Adipocyte (in vitro differentiated cells): ENCODE measurements at places on chromosomes 12 and 14.
A peak's percentile ranks its signal among the peaks of the same experiment; 100 is the strongest.

DNA sequence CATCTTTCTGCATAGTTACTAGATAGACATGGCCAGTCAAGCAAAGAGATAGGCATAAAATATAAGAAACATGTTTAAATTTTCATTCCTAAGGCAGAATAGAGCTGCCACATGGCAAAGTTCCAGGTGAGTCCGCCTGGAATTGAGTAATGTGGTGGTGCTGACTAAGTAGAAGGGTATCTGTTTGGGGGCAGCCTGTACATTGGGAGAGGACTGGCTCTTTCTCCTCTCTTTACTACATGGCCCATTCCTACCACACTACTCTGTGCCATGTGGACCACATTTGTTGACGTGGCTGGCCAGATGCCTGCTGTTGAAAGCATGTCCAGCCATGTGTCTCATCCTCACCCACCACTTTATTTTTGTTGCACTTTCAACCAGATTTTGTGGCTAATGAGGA lies 354.0 kb downstream of the ETNK1 start:
- DNase-seq: peak; percentile 72

GRCh38 chr12:56437430-56438176 lies 11.6 kb downstream of the TIMELESS start:
- DNase-seq: no peak

DNA sequence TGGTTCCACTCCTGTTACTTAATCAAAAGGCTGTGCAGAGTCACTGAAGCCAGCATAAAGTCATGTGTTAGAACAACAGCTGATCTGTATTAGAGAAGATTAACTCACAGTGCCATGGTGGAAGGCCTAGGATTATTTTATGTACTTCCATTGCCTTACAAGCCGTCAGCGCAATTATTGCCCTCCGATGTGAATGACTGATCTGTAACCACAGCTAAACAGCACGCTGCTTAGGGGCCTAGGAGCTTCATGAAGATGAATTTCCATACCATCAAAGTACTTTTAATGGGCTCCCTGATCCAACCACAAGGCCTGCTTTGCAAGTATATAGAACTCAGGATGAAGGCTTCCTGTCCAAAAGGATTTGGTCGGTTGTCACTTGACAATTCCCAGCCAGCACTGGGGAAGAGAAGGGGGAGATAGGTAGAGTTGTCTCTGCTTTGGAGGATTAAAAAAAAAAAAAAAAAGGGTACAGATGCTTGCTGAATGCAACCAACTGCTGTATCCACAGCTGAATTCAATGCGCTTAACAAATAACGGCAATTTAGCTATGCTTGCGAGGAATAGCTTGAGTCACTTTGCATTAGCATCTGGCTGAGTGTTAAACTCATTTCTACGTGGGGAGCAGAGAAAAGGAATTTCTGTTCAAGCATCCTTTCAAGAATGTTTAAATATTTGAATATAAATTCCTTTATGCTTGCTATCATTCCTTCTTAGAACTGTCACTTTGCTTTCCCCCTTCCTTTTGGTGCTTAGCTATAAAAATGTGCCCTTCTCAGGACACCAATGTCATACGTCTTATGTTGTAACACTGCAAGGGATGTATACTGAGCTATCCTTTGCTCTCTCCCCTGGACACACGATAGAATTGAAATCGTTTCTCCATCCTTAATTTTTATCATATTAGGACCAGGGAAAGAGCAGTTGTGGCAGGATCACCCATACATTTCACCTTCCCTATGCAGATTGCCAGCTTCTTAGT lies 387.8 kb downstream of the SOX5 start:
- no peak for DNase-seq

- no peak for DNase-seq
These were observed 24.9 kb downstream of the SNRNP35 start for GRCh38 chr12:123482876-123483275.

GRCh38 chr14:69587389-69587788 lies 12.7 kb upstream of the CCDC177 start:
- DNase-seq: no peak

- no peak for DNase-seq
These were observed 27.5 kb downstream of the A2ML1 start for GRCh38 chr12:8849876-8850275.

DNA sequence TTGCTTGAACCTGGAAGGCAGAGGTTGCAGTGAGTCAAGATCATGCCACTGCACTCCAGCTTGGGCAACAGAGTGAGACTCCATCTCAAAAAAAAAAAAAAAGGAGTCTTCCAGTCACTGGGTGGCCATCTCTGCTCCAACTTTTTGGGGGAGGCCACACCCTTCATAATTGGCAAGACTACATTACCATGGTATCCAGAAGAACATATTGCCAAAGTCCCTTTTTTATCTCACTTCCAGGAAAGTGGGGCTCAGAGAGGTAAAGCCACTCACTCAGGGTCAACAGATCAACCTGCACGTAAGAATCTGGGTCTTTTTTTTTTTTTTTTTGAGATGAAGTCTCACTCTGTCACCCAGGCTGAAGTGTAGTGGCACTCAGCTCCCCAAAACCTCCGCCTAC lies 5.0 kb upstream of the CD63 start:
- DNase-seq: no peak

GRCh38 chr12:97552410-97553121 lies 90.0 kb downstream of the RMST start:
- no peak for DNase-seq

GRCh38 chr14:97380539-97380941 lies 583.4 kb downstream of the VRK1 start:
- no peak for DNase-seq

DNA sequence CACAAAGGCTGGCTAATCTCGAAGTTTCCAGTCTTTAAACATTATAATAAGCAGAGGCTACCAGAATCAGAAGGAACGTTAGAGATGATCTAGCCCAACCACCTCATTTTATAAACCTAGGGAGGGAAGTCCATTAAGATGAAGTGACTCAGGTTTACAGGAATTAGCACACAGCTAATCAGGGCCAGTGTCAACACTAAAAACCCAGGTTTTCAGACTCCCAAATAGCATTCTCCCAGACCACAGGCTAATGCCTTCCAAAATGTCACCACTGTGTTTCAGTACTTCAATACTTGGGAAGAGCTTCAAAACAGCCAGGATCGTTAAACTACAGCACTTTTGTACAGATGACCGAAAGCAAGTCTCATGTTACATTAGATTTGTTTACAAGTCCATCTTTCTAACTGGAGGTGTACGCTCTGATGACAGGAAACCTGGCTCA lies 89.2 kb downstream of the FOXN3 start:
- DNase-seq: peak; percentile 37

- no peak for DNase-seq
These were observed 41.3 kb downstream of the EVL start for GRCh38 chr14:100106250-100107112.

GRCh38 chr14:74084277-74085046 lies at the start of the genes ALDH6A1 and LIN52:
Gene ALDH6A1, minus strand, starts transcription at chr14:74084453. Its CDS starts 59 bp downstream, at chr14:74084394.
Gene LIN52, plus strand, starts transcription at chr14:74084956. Its CDS starts 19 bp downstream, at chr14:74084975.
- peak; percentile 100 for DNase-seq

DNA sequence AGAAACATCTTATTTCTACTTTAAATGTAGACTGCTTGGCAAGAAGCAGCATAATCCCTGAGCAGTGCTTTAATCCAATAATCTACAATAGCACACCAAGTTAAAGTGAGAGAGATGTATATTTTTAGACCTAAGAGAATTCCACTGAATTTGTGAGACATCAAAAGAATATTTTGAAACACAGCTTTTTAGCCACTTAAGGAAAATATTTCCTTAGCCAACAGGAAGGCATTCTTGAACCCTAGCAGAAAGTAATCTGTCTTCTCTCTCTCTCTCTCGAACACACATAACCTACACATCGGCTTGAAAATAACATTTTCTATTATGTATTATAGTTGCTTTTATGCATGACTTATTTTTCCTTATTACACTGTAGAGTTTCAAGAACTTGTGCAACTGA lies 34.0 kb downstream of the KITLG start:
- DNase-seq: peak; percentile 42

DNA sequence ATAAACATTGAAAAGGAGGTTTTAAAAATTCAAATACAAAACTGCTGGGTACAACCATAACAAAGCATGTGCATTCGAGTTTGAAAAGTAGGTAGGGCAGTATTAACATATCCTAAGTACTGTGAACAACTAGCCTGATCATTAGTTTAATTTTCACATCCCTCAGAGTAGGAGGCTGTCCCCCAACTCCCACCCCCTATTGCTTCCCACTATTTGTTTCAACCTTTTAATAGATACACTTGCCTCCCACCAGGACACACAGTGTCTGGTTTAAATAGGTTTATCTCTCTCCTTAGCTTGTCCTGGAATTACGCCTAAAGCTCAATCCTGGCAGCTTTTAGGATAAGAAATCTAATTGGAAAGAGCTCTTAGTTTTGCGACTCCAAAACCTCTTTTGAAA lies 2.1 kb downstream of the TAOK3 start:
- DNase-seq: no peak

GRCh38 chr12:42809226-42809625 lies 219.7 kb upstream of the PRICKLE1 start:
- DNase-seq: peak; percentile 78
